ENCODE measurements at places on chromosomes 12 and 14. TPM values are rescaled to one million over a fixed set of nuclear protein-coding genes. Genes with fewer than 3 reads are reported as not detected.

- DNase-seq = no peak
Measured at GRCh38 chr12:5259523-5259922, 172.4 kb upstream of the NTF3 start.

DNA sequence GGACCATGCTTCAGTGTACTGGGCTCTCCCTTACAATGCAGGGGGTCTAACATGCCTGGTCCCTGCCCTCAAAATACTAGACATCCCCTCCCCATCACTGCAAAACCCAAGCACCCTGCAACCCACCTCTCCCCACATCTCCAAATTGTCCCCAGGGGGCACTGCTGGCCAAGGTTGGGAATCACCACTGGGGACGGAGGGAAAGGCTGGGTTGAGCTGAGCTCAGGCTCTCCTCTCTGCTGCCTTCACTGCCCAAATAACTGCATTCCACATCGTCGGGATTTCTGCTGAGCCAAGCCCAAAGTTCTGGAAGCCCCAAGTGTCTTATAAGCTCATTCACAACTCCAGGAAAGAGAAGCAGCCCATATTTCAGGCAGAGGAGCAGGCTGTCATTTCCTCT is 69.6 kb downstream of the NT5DC3 start:
- no peak for DNase-seq

PIWIL1 gene
- total RNA-seq = not detected

IL23A gene
- 26.1 TPM for total RNA-seq

RPS6KL1 gene
- total RNA-seq = 18.7 TPM

DNA sequence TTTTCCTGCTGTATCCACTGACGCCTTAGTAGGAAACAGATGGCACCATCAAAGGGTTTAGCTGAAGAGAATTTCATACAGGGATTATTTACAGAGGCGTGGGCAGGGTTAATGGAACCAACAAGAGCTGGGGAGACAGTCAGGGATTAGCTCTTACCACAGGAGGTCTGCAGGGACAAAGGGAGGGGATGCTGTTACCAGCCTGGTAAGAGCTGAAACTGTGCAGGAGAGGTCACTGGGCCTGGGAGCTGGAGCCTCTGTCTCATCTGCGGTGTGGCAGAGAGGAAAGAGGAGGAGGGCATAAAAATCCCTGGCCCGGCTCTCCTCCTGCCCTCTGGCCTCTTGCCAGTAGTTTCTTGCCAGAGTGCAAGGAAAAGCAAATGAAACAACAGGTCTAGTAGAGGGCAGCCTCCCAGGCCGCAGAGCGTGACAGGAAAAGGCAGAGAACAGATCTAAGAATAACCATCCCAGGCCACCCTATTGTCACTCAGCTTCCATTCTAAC is 18.9 kb upstream of the POC1B start:
- peak; percentile 64 for DNase-seq

DNA sequence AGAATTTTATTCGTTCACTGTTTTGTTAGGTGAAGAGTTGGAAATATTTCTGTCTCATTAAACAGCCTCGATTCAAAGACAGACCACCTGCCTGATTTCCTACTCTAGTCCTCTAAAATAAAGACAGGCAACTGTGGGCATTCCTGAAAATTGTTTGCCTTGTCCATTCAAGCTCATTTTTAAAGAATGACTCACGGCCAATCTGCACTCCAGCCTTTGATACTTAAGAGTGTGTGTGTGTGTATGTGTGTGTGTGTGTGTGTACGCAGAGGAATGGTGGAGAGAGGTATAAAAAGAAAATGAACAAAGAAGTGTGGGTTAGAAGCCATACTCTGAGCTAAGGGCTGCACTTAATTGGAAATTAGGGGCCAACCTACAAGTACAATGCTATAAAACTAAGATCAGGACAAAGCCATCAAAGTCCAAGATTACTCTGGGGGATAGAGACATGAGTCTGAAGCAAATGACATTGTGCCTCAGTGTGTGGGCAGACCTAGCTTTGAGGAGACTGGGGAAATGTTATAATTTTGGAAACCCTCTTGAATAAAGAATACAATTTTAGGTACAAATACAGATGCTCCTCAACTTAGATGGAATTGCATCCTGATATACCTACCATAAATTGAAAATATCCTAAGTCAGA is 45.6 kb upstream of the SOCS2 start:
- peak; percentile 81 for DNase-seq

DNA sequence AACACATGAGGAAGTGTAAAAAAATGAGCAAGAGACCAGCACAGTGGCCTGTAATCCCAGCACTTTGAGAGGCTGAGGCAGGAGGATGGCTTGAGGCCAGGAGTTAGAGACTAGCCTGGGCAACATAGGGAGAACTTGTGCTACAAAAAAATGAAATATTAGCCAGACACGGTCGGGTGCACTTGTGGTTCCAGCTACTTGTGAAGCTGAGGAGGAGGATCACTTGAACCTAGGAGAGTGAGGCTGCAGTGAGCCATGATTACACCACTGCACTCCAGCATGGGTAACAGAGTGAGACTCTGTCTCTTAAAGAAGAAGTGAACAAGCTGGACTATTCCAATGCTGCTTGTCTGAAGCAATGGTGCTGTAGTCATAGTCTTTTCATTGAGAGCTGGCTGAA is 36.3 kb upstream of the MAP3K9 start:
- no peak for DNase-seq

DDX23 gene
- total RNA-seq = 90.8 TPM

DNA sequence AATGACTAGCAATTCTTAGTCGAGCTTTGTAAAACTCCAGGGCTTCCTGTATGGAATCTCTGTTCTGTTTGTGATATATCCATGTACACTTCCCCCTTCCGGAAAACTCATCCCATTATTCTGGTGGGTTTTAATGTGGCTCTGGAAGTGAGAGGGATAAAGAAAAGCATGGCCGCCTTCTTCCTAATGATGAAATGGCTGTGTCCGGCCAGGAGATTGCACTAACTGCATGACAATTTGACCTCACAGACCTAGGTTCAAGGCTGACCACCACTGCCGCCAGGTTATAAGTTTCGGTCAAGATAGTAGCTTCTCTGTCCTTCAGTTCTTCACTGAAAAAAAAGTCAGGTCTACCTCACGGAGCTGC is 41.0 kb upstream of the NPAS3 start:
- no peak for DNase-seq

GRCh38 chr12:5377997-5378592 is 53.8 kb upstream of the NTF3 start:
- no peak for DNase-seq

DNA sequence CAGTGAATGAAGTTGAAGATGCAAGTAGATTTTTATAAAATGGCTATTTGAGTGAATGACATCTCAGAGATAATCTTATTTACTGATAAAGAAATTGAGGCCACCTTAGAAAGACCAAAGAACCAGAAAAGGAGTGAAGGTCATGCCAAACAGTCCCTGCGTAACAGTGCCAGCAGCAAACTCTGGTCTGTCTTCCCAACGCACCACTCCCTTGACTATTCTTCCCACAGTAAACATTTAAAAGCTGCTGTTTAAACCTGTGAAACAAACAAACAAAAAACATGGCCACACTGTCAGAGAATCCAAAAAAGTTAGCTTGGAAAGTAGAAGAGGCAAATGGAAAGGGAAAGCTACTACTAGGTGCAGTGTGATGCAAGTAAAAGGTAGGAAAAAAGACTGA is 1.5 kb upstream of the PRPF39 start:
- no peak for DNase-seq

DNA sequence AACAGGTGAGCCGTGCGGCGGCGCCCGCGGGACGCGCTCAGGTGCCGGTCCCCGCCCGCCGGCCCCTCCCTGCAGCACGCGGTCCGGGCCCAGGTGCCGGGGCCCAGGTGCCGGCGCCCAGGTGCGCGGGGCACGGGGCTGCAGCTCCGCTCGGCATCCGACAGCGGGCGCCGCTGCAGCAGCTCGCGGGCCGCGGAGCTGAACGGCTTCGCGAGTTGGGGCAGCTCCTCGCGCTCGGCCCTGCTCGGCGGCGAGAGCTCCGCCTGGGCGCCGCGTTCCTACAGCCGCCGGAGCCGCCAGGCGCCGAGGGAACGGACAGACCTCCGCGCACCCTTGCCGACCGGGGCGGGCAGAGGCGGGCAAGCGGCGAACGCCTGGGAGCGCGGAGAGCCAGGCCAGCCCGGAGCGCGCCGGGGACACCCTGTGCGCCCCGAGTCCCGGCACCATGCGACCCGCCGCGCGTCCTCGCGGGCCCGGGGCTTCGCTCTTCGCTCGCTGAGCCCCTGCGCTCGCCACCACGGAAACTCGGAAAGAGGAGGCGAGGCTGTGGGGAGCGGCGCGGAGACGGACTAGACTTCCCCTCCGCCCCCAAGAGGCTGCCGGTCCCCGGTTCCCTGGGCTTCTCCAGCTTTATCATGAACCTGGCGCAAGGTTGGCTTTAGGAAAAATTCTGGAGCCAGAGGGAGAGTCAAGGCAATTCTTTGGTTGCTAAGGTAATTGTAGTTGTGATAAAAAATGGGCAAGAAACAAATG is at the start of gene RGS6:
Gene RGS6 (plus strand): TSS at position 201 of the 753 bp plus-strand sequence.
- DNase-seq = no peak

DNA sequence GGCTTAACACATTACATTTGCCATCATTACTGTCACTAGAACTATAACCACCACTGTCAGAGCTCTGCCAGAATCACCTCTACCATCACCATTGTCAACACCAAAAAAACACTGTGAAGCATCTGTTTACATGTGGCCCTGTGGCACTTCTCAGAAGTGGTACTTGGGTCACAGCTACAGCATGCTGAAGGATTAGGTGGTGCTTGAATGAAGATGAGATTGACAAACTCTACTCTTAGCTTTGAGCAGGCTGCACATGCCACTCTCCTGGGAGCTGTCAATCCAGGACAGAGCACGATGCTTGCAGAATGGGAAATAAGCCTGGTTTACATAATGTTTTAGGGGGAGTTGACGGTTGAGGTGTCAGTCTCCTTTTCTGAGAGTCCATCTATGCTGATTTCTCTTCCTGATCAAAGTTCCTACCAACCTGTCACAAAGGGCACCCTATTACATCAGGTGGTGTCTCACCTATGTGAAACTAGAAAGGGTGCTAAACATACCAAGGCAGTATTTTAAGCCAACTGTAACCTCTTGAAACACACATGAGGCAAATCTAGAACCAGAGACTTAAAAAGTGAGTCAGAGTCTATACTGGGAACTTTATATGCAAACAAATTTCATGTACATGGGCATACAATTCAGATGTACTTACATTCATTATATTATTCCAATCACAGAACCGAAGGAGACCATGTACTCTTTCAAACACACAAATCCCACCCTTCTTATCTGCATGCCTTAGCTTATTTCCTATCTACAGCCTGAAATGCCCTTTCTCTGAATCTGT is 258.7 kb downstream of the EMP1 start:
- no peak for DNase-seq

- DNase-seq = peak; percentile 78
Measured at GRCh38 chr12:27179400-27180214, 64.5 kb upstream of the STK38L start.

- DNase-seq = no peak
Measured at GRCh38 chr12:104046306-104046705, 3.7 kb downstream of the GLT8D2 start.

DNAH10 gene
- total RNA-seq = 0.17 TPM

DNA sequence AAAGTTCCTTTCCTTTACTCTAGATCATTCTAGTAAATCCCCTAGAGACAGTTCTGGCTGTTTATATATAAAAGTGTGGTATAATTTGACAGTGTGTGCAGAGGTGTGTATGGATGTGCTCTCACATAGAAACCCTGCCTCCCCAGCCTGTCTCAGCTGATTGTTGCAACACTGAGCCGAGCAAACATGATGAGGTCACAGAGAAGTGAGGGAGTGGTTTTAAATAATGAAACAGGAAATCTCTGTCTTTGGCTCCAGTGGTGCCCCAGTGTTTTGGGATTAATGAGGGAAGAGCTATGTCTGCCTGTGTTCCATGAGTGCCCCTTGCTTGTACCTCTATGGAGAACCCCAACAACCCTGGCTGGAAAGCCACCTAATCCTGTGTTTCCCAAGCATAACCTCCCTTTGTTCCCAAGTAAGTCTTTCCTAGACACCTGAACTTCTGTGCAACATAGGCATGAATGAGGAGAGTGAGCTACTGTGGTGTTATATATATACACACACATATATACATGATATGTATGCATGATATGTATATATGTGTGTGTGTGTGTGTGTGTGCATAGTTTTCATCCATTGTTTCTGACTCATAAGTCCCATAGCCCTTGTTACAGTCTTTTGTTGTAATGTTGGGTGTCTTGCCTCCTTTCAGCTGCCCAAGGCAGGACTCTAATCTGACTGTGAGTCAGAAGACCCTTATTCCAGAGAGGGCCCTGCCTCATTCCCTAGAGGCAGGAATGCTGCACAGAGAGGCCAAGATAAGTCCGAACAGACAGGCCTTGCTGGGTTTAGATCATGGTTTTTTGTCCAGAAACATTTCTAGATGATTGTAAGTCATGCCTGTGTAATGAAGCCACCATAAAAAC is 18.0 kb downstream of the TRAF3 start:
- no peak for DNase-seq

GRCh38 chr12:55957106-55957859 is 8.6 kb downstream of the PMEL start:
- no peak for DNase-seq

GRCh38 chr12:105469211-105469610 is 138.7 kb downstream of the C12orf75 start:
- DNase-seq = no peak

GRCh38 chr12:43105426-43105981 is 446.5 kb downstream of the ADAMTS20 start:
- no peak for DNase-seq

- DNase-seq = no peak
Measured at GRCh38 chr12:76202621-76203020, 118.1 kb upstream of the NAP1L1 start.

MGP gene
- total RNA-seq = 9.3 TPM

RDH12 gene
- total RNA-seq = not detected

GRCh38 chr12:52004042-52004648 is 2.6 kb upstream of the TAMALIN start:
- DNase-seq = no peak

GRCh38 chr12:19525274-19525673 is 86.0 kb downstream of the AEBP2 start:
- DNase-seq = no peak

KRT6C gene
- total RNA-seq = not detected

GRCh38 chr14:92693998-92694795 is 54.2 kb downstream of the LGMN start:
- peak; percentile 25 for DNase-seq

DNA sequence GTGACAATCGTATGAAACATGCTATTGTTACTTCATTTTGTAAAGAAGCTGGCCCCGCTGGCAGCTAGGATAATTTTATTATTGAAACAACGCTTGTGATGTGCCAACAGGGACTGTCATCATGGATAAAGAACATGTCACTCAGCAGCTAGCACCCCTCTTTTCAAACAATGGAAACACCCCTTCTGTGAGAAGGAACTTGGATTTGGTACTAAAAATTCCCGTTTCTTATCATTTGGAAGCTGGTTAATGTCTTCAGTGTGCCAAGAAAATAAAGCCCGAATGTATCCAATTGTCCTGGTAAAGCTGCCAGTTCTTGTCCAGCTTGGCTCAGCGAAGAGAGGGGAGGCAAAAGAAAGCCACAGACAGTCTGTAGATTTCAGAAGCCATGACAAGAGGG is 186.6 kb downstream of the PHLDA1 start:
- DNase-seq = no peak

MAP3K9 gene
- 16.7 TPM for total RNA-seq

REP15 gene
- total RNA-seq = 3.6 TPM
